GM23248 (cell line): ENCODE measurements at places on chromosomes 5 and 9. TPM values are rescaled to one million over a fixed set of nuclear protein-coding genes. Genes with fewer than 3 reads are reported as not detected.
A peak's percentile ranks its signal among the peaks of the same experiment; 100 is the strongest.

The ZNF883 gene
- polyA plus RNA-seq: 6.5 and 7.6 TPM in 2 replicates

The TXNDC15 gene
- 102 and 103 TPM in 2 replicates for polyA plus RNA-seq

The PLPP1 gene
- 58.1 and 63.5 TPM in 2 replicates for polyA plus RNA-seq

The SPATA9 gene
- polyA plus RNA-seq: 0.71 and 0.96 TPM in 2 replicates

The AMBP gene
- polyA plus RNA-seq: not detected in 2 replicates

The MEIKIN gene
- polyA plus RNA-seq: not detected in 2 replicates

The GFI1B gene
- not detected in 2 replicates for polyA plus RNA-seq

The WDR38 gene
- not detected in 2 replicates for polyA plus RNA-seq

The FGD3 gene
- not detected in 2 replicates for polyA plus RNA-seq

DNA sequence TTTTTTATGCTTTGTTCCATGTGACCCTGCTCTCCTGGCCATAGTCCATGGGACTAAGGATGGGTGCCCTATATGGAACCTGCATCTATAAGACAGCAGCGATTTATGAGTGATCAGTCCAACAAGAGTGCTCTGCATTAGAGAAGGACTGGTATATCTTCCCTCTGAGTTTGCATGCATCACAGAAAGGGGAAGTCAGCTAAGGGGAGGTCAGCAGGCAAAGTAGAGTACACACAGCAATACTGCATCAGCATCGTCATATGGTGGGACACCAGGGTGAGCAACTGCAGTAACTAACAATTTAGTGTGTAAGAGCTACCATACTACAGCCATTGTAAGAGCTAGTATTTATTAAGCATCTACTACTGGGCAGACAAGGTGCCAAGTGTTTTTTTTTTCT is 311.3 kb downstream of the NDUFS4 start:
- DNase-seq: no peak

- DNase-seq: peak; percentile 90
Measured at GRCh38 chr5:98771382-98772109, 1.9 kb upstream of the RGMB start.

GRCh38 chr5:180799902-180800801 is 2.5 kb downstream of the MGAT1 start:
- DNase-seq: peak; percentile 89

GRCh38 chr5:135498637-135498995 is 37.1 kb downstream of the NEUROG1 start:
- no peak for DNase-seq

DNA sequence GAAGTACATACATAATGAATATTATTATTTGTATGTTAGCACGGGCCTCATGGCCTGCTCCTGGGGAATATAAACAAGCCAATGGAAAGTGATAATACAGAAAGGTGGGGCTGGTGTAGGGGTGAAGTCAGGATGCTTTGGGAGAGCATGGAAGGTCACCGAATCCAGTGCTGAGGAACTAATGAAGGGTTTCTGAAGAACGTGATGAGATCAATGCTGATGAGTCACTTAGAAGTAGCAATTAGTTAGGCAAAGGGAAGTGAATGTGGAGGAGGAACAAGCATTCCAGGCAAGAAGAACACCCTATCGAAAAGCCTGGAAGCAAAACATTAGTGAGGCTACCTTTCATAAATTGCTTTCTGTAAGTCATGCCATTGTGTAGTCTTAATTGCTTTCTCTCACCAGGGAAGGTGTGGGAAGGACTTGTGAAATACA is 2.1 kb downstream of the ANXA1 start:
- DNase-seq: peak; percentile 79

- DNase-seq: peak; percentile 32
Measured at GRCh38 chr9:5562806-5563416, 52.6 kb downstream of the PDCD1LG2 start.

GRCh38 chr9:107669422-107669821 is 179.9 kb upstream of the KLF4 start:
- no peak for DNase-seq

DNA sequence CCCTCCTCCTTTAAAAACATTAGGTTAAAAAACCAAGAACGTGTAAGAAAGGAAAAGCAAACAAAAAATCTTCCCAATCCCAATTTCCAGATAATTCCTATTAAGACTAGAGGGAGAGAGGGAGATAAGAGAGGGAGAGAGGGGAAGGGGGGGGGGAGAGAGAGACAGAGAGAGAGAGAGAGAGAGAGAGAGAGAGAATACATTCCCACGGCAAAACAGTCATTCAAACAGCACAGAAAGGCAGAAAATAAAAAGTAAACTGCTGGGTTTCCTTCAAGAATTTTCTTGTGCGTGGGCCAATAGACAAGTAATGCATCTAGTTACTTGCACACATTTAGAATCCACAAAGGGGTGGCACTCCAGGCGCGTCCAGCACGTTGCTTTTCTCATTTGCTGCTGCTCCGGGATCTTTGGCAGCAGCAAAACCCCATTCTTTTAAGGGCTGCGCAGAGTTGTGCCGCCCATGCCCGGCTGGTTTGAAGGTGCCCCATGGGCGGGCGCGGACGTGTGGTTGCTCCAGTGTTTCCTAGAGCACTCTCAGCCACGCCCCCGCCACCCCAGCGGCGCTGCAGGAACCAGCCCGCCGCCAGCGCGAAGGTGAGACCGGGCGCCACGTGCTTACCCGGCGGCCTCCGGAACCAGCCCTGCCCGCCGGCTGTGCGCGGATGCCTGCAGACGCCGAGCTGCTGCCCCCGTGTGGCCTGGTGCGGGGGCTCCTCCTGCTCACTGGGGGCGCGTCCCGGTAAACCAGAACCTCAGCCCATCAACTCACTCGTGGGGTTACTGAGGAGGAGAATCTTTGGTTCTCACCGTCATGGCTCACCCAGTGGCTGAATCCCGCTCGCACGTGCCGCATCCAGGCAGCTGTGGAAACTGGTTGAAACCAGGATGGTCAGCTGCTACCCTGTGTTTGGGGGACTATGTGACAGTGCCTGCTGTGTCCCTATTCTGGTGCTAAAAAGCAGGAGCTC is 44.6 kb downstream of the STC2 start:
- DNase-seq: peak; percentile 88

- DNase-seq: peak; percentile 28
Measured at GRCh38 chr5:98929710-98930298, 997 bp upstream of the CHD1 start.

GRCh38 chr5:71564895-71565294 is 22.2 kb upstream of the MCCC2 start:
- DNase-seq: no peak

- DNase-seq: no peak
Measured at GRCh38 chr9:91038483-91039124, 237.0 kb downstream of the SYK start.
